NK-92 treated with Interleukin-12 subunit alpha and Interleukin-12 subunit beta, amount 100 ng/mL, for 24 hours (cell line): ENCODE measurements at places on chromosomes 2 and 18.

GRCh38 chr2:181984814-181985631, 630 bp upstream of the PPP1R1C start:
- DNase-seq: no peak

DNA sequence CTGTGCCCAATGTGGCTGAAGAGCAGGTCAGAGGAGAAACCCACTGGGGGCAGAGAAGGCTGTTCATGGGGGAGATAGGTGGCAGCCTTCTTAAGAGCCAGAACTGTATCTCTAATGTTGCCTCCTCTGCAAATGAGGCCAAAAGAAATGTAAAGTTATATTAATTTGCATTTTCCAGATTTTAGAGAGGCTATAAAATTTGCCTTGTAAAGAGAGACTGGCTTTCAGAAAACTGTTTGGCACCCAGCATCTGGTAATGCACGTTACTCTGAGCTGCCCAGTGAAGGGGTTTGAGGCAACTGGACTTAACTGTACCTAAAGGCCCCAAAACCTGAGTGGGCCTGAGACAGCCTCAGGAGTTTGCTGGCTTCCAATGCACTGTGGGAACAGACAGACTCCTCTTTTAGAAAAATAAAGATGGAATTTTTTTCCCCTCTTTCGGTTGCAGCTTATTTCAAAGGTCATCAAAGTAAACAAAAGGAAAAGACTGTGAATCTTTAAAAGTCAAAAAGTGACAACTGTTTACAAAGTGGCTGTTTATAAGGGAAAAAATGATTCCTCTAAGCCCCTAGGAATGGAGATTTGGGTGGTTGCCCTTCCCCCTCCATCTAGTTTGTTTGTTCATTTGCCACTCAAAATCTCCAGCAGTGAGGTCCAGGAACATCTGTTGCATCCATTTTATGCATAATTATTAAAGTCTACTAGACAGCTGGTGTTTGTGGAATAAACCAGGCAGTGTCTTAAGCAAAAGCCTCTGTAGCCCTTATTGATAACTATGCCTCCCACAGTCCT, 132.2 kb upstream of the ZFP36L2 start:
- DNase-seq: no peak

DNA sequence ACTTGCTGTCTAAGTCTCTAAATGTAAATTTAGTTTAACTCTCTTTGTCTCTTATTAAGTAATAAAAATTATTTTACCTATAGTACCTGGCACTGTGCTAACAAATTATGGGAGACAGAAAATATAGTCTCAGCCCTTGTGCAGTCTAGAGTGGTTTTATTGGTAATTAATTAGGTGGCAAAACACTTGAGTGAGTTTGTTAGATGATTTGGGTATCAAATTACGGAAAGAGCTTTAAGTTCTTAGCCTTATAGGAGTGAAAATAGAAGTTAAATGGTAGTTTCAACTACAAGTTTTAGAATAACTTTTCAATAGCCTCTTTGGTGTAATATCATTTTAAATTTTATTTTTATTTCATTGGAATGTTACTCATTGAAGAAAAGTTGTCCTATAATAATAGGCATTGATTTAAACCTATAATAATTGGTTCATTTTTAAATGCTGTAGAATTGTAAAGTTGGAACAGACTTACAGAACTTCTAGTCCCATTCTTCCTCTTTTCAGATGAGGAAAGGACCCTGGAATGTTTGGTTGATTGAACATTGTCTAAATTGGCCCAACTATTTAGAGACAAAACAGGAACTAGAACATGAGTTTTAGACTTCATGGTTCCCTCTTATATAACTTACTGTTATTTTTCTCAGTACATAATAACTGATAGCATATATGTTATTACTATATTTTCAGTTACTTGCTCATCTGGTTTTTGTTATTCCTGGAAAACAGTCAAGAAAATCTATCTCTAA, 10.2 kb upstream of the HTR2B start:
- DNase-seq: no peak

- no peak for DNase-seq
These were observed 137.5 kb upstream of the MAP3K20 start for GRCh38 chr2:172937884-172938712.

- no peak for DNase-seq
These were observed 85.4 kb upstream of the TMEM200C start for GRCh38 chr18:5980721-5981120.

GRCh38 chr2:119753041-119753929, 6.4 kb upstream of the PTPN4 start:
- no peak for DNase-seq
